Activated T-helper 1 cell treated with anti-CD3 and anti-CD28 coated beads, Interleukin-12 subunit alpha, Interleukin-12 subunit beta, Interleukin-2, Interleukin-4 antibody, amounts not matched to agents 30 ng/mL and 10 ng/mL and 1 ng/mL, durations not matched to agents 14 hours and 24 hours and 36 hours (primary cell): ENCODE measurements at places on chromosomes 5 and 9. TPM values are rescaled to one million over a fixed set of nuclear protein-coding genes. Genes with fewer than 3 reads are reported as not detected.

DNA sequence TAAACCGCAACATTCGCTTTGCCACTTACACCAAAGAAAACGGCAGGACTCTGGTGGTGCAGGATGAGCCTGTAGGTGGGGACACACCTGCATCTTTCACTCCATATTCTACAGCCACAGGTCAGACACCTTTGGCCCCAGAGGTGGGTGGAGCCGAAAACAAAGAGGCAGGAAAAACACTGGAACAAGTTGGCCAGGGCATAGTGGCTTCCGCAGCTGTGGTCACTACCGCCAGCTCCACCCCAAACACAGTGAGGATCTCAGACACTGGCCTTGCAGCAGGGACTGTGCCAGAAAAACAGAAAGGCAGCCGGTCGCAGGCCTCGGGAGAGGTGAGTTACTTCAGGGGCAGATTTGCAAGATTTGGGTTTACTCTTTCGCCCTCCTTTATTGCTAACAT, 33.8 kb downstream of the KDM3B start:
- H3K4me3 ChIP-seq, result no peak overlapping the region
- H3K36me3 ChIP-seq, result peaks cover 28% of the 10 kb centered on the region
- no peaks in the 10 kb centered on the region for H3K27me3 ChIP-seq
- no peaks in the 10 kb centered on the region for H3K4me1 ChIP-seq

GRCh38 chr5:138697720-138698360, 55.4 kb upstream of the CTNNA1 start:
- H3K27ac ChIP-seq, result no peak overlapping the region
- H3K36me3 ChIP-seq, result no peaks in the 10 kb centered on the region
- no peak overlapping the region for H3K4me3 ChIP-seq
- H3K4me1 ChIP-seq, result no peaks in the 10 kb centered on the region

The IL9 gene
- total RNA-seq, result 0.36 and 2.0 TPM in 2 replicates

The KCNN2 gene
- total RNA-seq, result not detected in 2 replicates

GRCh38 chr5:149869411-149869821, 75.2 kb downstream of the PDE6A start:
- peaks cover 1% of the 10 kb centered on the region for H3K36me3 ChIP-seq
- no peak overlapping the region for H3K27ac ChIP-seq
- no peaks in the 10 kb centered on the region for H3K4me1 ChIP-seq
- no peak overlapping the region for H3K4me3 ChIP-seq
- peaks cover 11% of the 10 kb centered on the region for H3K27me3 ChIP-seq

The OTP gene
- total RNA-seq, result not detected in 2 replicates

GRCh38 chr5:98935206-98935605, 6.4 kb upstream of the CHD1 start:
- no peak for DNase-seq
- no peak overlapping the region for H3K4me3 ChIP-seq
- H3K27ac ChIP-seq, result no peak overlapping the region
- peaks cover 9% of the 10 kb centered on the region for H3K36me3 ChIP-seq

The PCDHA9 gene
- total RNA-seq, result not detected in 2 replicates

DNA sequence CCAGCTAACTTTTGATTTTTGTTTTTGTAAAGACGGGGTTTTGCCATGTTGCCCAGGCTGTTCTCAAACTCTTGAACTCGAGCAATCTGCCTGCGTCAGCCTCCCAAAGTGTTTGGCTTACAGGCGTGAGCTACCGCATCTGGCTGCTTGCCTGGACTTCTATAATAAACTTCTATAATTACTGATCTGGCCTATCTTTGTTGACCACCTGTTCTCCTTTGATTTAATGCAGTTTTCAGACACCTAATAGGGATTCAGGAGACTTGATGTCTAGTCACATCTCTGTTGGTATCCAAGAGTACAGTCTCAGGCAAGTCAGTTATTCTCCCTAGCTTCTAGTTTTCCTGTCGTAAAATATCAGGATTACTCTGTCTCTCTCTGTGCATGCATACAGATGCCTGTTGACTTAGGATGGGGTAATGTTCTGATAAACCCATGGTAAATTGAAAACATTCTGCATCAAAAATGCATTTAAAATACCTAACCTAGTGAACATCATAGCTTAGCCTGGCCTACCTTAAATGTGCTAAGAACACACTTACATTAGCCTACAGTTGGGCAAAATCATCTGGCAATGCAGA, 51.5 kb upstream of the NR3C1 start:
- no peak for DNase-seq
- H3K36me3 ChIP-seq, result no peaks in the 10 kb centered on the region
- no peaks in the 10 kb centered on the region for H3K4me1 ChIP-seq
- no peak overlapping the region for H3K4me3 ChIP-seq
- no peaks in the 10 kb centered on the region for H3K27me3 ChIP-seq
- no peak overlapping the region for H3K27ac ChIP-seq

GRCh38 chr5:169416583-169417196, 115.8 kb upstream of the SLIT3 start:
- H3K36me3 ChIP-seq, result no peaks in the 10 kb centered on the region
- no peak overlapping the region for H3K27ac ChIP-seq
- H3K27me3 ChIP-seq, result peaks cover 3% of the 10 kb centered on the region
- DNase-seq, result no peak
- no peak overlapping the region for H3K4me3 ChIP-seq

- peaks cover 2% of the 10 kb centered on the region for H3K36me3 ChIP-seq
- DNase-seq, result no peak
- peaks cover 6% of the 10 kb centered on the region for H3K27me3 ChIP-seq
- H3K4me1 ChIP-seq, result no peaks in the 10 kb centered on the region
- no peak overlapping the region for H3K27ac ChIP-seq
Observed at GRCh38 chr5:72210888-72211678, 103.8 kb downstream of the MAP1B start.
